ENCODE measurements at places on chromosomes 6 and 20.

DNA sequence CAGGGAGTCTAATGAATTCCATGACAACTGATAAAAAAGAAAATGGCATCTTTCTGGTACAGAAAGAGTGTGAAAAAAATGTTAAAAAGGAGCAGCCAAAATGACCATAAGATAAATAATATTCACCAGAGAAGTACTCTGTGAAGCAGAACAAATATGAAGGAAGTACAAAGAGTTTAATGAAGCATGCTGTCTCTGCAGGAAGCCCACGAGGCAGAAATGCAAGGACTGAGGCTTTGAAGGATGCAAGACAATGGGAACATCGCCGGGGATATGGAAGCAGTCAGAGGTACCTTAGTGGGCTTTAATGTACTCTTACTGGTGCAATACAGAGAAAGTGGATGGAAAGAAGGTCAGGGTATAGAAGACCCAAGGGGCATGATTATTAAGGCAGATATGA lies 50.7 kb downstream of the NOX3 start:
- no peak for DNase-seq

- DNase-seq = no peak
Measured at GRCh38 chr6:158633127-158633526, 11.4 kb downstream of the DYNLT1 start.

DNA sequence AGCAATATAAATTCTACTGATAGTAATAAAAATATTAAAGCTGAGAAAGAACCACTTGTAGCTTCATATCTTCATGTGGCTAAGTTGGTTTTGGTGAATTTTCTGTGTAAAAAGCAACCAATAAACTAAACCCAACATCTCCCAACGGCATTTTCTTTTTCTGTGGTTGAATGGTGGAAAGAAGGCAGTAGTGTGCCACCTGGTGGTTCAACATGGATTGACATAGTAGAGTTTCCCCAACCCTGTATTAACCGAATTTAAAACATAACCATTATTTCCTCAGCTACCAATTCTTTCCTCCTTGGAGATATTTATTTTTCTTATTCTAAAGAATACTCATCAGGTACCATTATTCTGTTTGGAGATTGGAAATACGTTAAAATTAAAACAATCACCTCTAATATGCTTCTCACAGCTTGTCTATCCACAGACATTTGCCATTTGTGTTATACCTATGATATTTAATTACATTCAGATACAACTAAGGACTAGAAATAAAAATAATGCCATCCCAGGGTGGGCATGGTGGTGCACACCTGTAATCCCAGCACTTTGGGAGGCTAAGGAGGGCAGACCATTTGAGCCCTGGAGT lies 117.1 kb upstream of the EEF1E1 start:
- DNase-seq = no peak

DNA sequence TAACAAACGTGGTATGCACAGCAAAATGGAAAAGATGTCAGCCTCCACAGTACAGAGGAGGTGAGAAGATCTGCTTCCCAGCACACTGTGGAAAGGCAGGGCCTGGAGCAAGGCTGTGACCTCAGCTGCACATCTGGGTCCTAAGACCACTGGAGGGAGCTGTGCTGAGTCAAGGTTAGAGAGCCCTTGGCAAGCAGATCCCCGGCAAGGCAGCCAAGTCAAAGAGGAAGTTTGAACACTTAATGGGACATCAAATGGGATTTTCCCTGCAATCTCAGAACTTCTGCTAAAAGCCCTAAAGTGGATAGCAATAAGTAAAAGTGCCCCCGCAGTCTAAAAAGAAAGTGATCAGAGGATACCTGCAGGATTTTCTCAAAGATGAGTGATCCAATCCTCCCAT lies 39.5 kb downstream of the UNC5CL start:
- no peak for DNase-seq

GRCh38 chr6:5626727-5627426 lies 365.6 kb downstream of the FARS2 start:
- DNase-seq = no peak

Measured in T-helper 22 cell (primary cell).